ENCODE measurements at places on chromosomes 2 and 18.

DNA sequence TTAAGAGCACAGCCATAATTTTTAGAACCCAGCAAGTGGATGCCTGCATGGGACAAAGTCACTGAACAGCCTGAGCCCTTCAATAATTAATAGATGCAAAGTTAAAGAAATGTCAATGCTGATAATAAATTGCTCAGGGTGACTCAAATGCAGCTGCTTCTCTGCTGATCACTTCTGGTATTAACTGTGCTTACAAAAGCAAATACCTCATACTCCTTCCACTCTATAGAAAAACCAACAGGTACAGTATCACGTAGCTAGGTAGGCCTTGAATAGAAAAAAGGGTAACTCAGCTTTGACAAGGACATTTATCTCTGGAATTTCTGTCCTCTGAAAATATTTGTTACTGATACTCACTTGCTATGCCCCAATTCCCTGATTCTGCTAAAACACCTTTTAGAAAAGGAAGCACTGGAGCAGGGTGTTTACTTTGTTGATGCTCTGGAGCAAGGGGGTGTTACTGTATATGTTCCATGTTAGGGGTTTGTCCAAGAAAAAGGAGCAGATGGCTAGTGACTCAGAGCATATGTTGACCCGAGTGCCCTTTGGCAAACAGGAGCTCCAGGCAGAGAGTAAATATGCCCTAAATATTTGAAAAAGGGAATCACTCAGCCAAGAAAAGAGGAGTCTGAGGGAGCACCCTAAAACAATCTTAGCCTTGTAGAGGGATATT is 59.1 kb upstream of the RTN4 start:
- no peak overlapping the region for H3K4me3 ChIP-seq
- no peaks in the 10 kb centered on the region for H3K27me3 ChIP-seq
- H3K36me3 ChIP-seq: no peaks in the 10 kb centered on the region
- no peak for DNase-seq

- no peaks in the 10 kb centered on the region for H3K4me1 ChIP-seq
- H3K27ac ChIP-seq: no peak overlapping the region
- peaks cover 9% of the 10 kb centered on the region for H3K27me3 ChIP-seq
Measured at GRCh38 chr2:33118651-33119050, 171.9 kb downstream of the LTBP1 start.

DNA sequence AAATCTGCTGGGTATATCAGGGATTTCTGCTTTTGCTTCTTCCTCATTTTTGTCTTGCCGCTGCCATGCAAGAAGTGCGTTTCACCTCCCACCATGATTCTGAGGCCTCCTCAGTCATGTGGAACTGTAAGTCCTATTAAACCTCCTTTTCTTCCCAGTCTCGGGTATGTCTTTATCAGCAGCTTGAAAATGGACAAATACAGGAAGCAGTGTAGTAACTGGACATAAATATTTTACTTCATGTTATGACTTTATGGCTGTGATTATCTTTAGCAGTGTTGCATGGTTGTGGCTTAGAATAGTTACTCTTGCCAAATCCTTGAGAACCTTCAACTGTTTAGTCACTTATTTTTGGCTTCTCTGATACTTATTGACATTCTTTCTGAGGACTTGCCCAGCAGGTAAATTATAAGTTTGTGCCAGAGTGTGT is 66.2 kb upstream of the DLX2 start:
- no peak for DNase-seq
- peaks cover 1% of the 10 kb centered on the region for H3K4me1 ChIP-seq
- peaks cover 42% of the 10 kb centered on the region for H3K27me3 ChIP-seq
- no peaks in the 10 kb centered on the region for H3K36me3 ChIP-seq
- H3K4me3 ChIP-seq: no peak overlapping the region

DNA sequence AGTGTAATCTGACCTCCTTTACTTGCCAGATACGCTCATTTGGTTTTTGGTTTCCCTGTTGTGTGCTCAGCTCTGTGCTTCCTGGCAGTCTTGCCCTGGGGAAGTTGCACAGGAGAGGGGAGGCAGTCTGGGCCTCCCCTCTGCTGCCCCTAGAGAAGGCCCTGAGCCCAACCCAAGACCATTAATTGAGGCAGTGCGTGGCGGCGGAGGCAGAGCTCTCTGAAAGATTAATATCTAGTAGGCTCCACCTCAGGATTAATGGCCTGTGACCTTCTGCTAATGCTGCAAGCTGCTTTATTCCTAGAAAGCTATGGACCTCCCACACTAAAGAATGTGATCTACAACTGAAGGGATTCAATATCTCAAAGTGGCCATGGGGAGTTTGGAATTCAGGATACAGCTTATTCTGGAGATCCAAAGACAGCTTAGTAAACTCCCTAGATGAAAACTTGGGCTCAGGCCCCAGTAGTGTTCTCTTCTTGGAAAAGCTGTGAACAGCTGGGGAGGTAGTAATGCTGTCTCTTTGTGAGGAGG is 41.4 kb upstream of the MAPRE2 start:
- H3K4me1 ChIP-seq: no peaks in the 10 kb centered on the region
- H3K36me3 ChIP-seq: no peaks in the 10 kb centered on the region
- no peak overlapping the region for H3K27ac ChIP-seq
- no peak for DNase-seq

GRCh38 chr2:239768907-239769553 is 256.1 kb downstream of the NDUFA10 start:
- H3K4me1 ChIP-seq: no peaks in the 10 kb centered on the region
- no peak overlapping the region for H3K4me3 ChIP-seq
- H3K27ac ChIP-seq: no peak overlapping the region
- H3K36me3 ChIP-seq: no peaks in the 10 kb centered on the region

DNA sequence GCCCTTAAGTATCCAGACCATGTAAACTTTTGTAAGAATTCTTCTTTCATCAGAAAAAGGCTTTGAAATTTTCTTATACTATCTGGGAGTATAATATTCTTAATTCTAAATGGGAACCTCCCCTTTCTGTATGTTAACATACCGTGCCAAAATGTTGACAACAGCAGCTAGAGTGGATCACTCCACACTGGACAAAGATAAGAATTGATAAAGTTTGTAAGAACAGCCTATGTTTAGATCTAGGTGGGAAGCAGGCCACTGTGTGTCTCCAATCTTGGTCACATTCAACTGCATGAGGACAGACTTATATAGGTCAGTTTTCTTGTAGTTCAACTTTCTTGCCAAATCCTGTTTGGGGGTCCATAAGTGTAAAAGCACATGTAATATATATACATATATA is 235.7 kb downstream of the RPIA start:
- H3K27ac ChIP-seq: no peak overlapping the region
- no peak overlapping the region for H3K4me3 ChIP-seq
- no peaks in the 10 kb centered on the region for H3K4me1 ChIP-seq
- H3K36me3 ChIP-seq: no peaks in the 10 kb centered on the region
- no peak for DNase-seq

DNA sequence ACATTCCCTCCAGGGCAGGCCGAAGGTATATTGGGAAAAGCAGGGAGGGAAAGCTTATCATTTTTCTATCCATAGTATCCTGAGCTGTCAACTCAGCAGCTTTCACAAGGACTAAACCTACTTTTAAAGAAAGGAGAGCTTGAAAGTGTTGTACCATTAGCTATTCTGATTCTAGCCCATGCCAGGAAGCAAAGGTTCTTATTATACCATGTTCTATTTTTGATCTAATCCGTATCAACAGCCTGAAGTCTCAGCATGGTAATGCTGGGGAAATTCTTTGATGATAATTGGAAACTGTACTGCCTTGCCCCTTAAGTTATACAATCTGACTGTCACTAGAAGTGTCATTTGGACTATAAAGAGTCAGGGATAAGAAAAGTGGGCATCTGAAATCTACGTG is 193.3 kb downstream of the IKZF2 start:
- H3K36me3 ChIP-seq: peaks cover 21% of the 10 kb centered on the region
- H3K4me1 ChIP-seq: peaks cover 49% of the 10 kb centered on the region
- peak overlapping the region; percentile 51 for H3K4me3 ChIP-seq
- no peaks in the 10 kb centered on the region for H3K27me3 ChIP-seq

DNA sequence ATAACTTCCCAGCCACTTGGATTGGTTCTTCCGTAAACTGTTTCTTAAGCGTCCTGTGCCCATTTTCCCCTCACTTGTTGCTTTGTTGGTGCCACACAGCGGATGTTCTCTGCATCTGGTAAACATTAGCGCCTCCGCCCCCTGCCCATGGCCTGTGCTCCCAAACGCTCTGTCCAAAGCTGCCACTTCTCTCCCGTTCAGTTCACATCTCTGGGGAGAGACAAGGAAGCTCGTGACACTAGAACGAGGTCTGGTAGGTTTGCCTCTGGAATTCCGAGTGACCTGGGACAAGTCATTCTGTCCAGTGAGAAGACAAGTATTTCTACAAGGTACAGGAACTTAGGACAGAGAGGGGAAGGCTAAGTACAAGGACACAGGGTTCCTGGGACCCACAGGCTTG is 9.4 kb downstream of the COPS9 start:
- DNase-seq: no peak
- H3K27ac ChIP-seq: no peak overlapping the region
- H3K36me3 ChIP-seq: peaks cover 12% of the 10 kb centered on the region
- H3K4me1 ChIP-seq: no peaks in the 10 kb centered on the region

All from T-helper 2 cell treated with Interferon-gamma antibody and Interleukin-4, amounts not matched to agents 5 μg/mL and 100 μg/mL, for 36 hours (primary cell).